HT-29 (cell line): ENCODE measurements at places on chromosomes 7 and 10. TPM values are rescaled to one million over a fixed set of nuclear protein-coding genes. Genes with fewer than 3 reads are reported as not detected.

GTF2IRD1 gene
- 34.6 and 41.5 TPM in 2 replicates for total RNA-seq

GALNT17 gene
- not detected in 2 replicates for total RNA-seq

SVOPL gene
- not detected in 2 replicates for total RNA-seq

PLAC9 gene
- not detected in 2 replicates for total RNA-seq

RSU1 gene
- 9.5 and 13.3 TPM in 2 replicates for total RNA-seq

SFR1 gene
- 3.2 and 4.1 TPM in 2 replicates for total RNA-seq
